HFF-Myc (cell line): ENCODE measurements at places on chromosomes 5 and 9.

- no peak for DNase-seq
These were observed at the start of gene BNC2 for GRCh38 chr9:16870596-16871335. Gene BNC2, minus strand, starts transcription at chr9:16870670. Its CDS starts 22 bp downstream, at chr9:16870648.

DNA sequence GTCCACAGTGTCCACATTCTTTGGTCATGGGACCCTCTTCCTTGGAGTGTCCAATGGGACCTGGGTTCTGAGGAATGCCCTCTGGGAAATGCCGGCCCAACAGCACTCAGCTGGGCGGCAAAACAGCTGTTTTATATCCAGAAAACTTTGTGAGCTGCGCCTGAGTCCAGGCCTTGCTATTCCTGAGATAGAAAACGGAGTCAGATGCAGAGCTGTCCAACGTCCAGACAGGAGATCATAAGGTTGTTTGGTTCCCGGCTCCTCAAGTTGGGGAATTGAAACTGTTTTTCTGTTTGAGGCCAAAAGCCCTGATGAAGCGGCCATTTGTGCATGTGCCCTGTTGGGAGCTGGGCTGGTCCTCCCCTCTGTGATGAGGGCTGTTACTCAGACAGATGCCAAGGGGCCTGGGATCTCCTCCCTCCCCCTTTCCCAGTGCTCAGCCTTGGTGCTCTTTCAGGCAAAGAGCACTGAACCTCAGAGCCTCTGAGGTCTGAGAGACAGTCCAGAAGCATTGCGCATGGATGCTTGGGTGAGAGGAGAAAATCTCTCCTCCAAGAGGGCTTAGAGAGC is 66.6 kb upstream of the GARNL3 start:
- DNase-seq, result no peak

GRCh38 chr5:39364367-39364766 is at the start of gene C9:
Gene C9, minus strand, starts transcription at chr5:39364495. Its CDS starts 31 bp downstream, at chr5:39364464.
- DNase-seq, result no peak

GRCh38 chr5:94223235-94223634 is 395.2 kb downstream of the KIAA0825 start:
- DNase-seq, result no peak

DNA sequence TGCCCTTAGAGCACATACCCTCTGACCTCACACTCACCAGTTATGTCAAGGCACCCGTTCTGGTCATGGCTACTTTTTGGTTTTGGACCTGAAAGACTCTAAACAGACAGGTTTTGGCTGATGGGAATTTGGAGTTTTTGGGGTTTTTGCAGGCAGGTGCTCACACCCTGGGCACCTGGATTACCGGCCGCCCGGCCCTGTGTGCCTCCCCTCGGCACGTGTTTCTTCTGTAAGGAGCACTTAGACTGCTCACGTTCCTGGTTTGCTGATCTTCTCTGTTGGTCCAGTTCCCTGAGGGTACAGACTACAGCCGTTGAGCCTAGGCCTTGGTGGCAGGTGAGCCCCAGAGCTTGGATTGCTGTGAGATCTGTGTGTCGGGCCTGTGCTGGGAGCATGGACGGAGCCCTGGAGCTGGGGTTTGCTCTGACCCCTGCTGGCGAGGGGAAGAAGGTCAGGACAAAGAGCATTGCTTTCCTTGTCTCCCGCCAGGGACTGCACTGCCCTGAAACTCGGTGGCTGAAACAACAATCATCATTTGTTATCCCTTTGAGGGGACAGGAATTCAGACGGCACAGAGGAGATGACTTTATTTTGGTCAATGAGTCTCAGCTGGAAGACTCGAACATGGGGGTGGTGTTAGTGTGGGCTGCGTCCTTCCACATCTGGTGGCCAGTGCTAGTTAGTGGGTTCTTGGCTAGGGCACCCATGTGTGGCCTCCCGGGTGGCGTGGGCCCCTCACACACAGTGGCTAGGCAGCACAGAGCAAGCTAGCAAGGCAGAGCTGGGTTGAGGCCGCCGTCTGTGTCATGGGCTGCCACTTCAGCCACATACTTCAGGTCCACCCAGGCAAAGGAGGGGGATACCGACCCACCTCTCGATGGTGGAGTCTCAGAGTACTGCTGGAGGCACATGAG is 76.4 kb downstream of the EHMT1 start:
- no peak for DNase-seq

GRCh38 chr5:54844905-54845566 is 140.4 kb downstream of the ESM1 start:
- peak; percentile 69 for DNase-seq

GRCh38 chr9:132547052-132547431 is 35.4 kb upstream of the BARHL1 start:
- no peak for DNase-seq

GRCh38 chr9:105658351-105658750 is 3.9 kb upstream of the TAL2 start:
- no peak for DNase-seq

DNA sequence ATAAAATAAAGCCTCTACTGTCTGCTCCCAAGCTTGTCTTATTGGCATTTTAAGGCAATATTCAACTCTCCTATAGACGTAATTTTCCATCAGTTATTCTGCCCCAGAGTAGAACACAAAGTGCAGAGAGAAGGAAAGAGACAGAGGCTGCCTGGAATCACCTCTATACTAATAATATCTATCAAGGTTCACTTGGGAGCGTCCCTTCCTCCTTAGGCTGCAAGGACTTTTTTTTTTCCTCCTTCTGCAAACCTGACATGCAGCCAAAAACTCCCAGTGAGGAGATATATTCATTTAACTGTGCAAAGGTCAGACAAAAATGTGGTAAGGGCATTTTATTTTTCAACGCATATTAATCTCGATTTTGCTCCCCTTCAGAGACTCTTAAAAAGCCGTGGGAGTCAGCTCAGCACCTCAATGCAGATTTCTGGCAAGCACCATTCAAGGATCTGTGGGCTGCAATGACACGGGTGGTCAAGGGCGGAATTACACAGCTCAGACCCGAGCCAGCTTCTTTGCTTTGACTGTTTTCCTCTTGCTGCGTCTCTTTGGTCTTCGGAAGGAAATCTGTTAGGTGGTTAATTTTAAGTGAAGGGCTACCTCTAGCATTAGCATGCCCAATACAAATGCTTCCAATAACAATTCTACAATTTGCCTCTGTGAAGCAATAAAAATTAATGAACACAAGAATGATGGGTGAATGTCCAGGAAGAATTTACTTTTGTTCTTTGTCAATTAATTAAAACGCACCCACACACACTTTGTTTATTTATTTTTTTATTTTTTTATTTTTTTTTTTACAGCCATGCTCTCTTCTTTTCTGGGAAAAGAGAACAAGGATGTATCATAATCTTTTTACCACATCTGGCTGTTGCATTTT is 587.7 kb upstream of the GRAMD2B start:
- DNase-seq, result no peak

- no peak for DNase-seq
These were observed 85.7 kb upstream of the MELK start for GRCh38 chr9:36486933-36487481.

- DNase-seq, result no peak
These were observed 1143.6 kb upstream of the WWC1 start for GRCh38 chr5:167147879-167148278.

GRCh38 chr5:142836048-142836447 is 65.9 kb downstream of the ARHGAP26 start:
- DNase-seq, result no peak

GRCh38 chr5:150190987-150191386 is 1.1 kb downstream of the SLC6A7 start:
- DNase-seq, result no peak

GRCh38 chr9:92468206-92468605 is 14.1 kb downstream of the ASPN start:
- DNase-seq, result no peak

DNA sequence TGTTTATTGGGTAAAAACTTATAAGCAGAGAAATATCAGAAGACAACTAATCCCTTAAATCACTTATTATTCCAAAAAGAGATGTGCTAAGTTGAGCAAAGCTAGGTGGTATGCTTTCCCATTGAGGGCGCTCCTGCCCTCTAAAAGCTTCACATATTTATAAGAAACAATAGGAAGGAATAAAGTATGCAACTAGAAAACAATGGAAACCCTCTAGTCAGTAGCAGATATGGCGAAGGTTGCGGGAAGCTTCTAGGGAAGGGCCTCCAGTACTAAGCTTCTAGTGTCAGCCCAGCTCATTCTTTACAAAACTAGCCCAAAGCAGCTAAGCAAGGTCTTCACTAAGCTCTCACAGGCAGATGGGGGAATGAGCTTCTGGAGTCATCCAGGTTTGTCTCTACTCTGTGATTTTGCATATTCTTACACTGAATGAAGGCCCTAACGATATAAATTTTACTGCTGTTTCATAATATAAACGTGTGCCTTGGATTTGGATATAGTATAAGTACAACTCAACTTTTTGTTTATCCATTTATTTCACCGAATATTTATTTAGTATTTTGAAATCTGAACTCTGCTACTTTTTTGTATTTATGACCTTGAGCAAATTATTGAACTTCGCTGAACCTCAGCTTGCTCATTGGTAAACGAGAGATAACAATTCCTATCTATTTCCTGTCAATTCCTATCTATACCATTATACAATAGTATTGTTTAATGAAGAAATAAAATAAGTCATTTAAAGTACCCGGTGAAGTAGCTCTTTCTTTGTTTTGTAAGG is 571.4 kb downstream of the ELAVL2 start:
- no peak for DNase-seq

- DNase-seq, result no peak
These were observed 287.4 kb downstream of the ARHGAP26 start for GRCh38 chr5:143057580-143057999.

- DNase-seq, result no peak
These were observed 160.2 kb downstream of the MED10 start for GRCh38 chr5:6218116-6218515.

DNA sequence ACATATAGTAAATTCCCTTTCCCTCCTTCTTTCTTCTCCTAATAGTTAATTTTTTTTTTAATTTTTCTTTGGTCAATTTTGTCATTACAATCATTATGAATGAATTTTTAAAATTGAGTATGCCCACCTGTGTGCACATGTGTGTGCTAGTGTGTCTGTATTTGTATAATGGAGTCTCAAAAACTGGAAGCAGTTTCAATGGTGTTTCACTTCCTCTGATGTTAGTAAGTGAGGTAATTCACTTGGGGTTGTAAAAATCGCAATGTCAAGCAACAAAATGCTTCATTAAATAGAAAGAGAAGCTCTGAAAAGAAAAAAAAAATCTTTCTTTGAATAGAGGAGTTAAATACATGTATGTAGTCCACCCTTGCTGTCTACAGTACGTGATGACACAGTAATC is 1467.6 kb upstream of the NUDT12 start:
- no peak for DNase-seq

GRCh38 chr9:18698992-18699391 is 225.0 kb downstream of the ADAMTSL1 start:
- DNase-seq, result no peak

DNA sequence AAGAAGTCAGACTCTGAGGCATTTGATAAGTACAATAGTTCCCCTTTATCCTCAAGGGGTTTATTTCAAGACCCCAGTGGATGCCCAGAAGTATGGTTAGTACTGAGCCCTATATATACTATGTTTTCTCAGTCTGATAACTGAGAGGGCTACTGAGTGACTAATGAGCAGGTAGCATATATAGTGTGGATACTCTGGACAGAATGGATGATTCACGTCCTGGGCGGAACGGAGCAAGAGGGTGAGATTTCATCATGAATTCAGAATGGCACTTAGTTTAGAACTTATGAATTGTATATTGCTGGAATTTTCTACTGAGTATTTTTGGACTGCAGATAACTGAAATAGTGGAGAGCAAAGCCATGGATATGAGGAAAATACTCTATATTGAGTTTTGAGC is 457.6 kb downstream of the PLK2 start:
- no peak for DNase-seq

DNA sequence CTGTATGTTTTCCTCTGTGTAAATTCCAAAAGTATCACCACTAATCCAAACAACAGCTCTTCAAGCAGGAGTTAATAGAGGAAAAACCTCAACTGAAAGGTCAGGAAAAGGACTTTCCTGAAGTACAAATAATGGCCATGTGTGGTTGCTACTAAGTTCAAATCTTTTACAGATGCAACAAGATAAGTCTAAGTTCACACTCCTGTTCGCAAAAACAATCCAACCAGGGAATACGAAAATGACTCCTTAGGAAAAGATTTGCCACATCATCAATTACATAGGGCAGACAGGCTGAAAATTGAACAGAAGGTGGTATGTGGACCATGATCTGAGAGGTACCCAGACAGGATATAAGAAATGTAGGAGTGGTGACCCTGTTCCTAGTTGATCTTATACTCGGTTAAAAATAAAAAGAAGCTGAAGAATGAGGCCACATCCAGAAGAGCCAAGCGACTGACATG is 210.2 kb downstream of the TSSK1B start:
- no peak for DNase-seq

- DNase-seq, result no peak
These were observed 2.2 kb downstream of the LMX1B start for GRCh38 chr9:126615791-126616447.

DNA sequence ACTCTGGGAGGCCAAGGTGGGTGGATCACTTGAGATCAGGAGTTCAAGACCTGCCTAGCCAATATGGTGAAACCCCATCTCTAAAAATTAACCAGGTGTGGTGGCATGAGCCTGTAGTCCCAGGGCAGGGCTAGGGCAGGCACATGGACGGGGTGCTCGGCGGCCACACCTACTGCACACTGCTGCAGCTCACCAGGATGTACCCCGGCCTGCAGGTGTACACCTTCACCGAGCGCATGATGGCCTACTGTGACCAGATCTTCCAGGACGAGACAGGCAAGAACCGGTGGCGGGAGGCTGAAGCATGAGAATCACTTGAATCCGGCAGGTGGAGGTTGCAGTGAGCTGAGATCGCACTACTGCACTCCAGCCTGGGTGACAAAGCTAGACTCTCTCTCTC is 3.2 kb downstream of the ST6GALNAC4 start:
- DNase-seq, result no peak
